ENCODE measurements at places on chromosomes 2 and 18.
A peak's percentile ranks its signal among the peaks of the same experiment; 100 is the strongest.

GRCh38 chr2:127096280-127096679 is 10.7 kb downstream of the BIN1 start:
- DNase-seq: no peak

DNA sequence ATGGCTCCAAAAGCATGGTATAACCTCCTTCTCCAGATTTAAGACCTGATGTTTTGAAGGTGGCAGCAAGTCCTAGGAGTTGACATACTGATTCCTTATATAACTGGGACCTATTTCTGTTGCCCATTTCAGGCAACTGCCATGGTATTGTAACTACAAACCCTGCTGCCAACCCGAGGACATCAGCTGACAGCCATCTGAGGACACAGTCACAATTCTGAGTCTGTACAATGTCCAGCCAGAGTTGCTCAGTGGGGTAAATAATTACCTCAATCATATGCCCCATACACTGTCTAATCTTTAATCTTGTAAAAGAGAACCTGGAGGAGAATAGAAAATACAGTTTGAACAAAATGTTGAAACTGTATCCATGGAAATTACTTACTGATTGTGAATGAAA is 8.7 kb upstream of the GAREM2 start:
- DNase-seq: no peak

GRCh38 chr2:230671117-230671516 is 41.5 kb upstream of the CAB39 start:
- no peak for DNase-seq

- no peak for DNase-seq
These were observed 55.5 kb downstream of the INHBB start for GRCh38 chr2:120401275-120402066.

GRCh38 chr2:100126897-100127401 is 15.4 kb downstream of the AFF3 start:
- DNase-seq: no peak

DNA sequence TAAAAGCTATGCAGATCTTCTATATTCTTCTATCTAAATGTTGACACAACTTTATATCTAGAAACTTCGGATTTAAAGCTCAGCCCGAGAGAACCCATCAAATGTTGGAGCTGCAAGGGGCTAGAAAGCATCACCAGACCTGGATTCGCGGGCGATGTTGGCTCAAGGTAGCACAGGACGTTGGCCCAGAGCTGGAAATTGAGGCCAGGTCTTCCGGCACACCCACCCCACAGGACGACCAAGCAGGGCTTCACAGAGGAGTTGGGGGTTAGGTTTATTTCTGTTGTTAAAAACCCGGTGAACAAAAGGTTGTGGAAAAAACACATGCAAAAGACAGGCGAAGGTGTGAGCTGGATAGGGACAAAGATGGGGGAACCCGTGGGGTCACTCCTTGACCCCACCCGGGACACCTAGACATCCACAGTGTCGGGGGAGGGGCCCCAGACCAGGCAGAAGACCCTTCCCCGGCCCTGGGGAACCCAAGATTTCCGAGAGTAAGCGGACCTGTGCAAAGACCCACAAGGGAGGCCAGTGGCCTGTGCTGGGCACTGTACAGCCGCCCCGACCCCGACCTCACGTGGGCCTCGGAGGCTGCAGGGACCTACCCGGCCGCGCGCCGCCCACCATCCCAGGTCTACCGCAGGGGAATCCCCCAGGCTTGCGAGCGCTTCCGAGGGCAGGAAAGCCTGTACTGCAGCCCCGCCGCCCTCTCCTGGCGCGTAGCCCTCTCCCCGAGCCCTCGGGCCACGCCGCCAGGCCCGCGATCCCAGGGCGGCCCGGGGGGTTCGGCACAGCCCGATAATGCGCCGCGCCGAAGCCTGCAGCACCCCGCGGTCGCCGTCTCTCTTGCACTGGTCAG is 1.8 kb upstream of the AGBL5 start:
- DNase-seq: peak; percentile 16

DNA sequence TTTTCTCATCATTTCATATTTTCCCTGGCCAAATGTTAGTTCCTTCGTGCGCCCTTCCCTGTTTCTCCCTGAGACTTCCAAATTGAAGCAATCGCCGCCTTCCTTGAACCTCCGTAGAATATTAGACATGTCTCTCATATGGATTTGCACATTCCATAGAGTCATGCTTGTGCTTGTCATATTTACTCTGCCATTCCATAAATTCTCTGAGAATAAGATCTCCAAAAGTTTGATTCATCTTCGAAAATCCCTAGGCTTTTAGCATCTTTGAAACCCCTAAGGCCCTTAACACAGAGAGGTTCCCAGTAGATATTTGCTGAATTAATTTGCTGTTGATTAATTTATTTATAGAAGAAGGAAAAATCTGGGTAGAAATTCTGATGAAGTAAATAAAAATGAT is 202.2 kb upstream of the PIK3C3 start:
- DNase-seq: no peak
